ENCODE measurements at places on chromosomes 2 and 18. TPM values are rescaled to one million over a fixed set of nuclear protein-coding genes. Genes with fewer than 3 reads are reported as not detected.
A peak's percentile ranks its signal among the peaks of the same experiment; 100 is the strongest.

DNA sequence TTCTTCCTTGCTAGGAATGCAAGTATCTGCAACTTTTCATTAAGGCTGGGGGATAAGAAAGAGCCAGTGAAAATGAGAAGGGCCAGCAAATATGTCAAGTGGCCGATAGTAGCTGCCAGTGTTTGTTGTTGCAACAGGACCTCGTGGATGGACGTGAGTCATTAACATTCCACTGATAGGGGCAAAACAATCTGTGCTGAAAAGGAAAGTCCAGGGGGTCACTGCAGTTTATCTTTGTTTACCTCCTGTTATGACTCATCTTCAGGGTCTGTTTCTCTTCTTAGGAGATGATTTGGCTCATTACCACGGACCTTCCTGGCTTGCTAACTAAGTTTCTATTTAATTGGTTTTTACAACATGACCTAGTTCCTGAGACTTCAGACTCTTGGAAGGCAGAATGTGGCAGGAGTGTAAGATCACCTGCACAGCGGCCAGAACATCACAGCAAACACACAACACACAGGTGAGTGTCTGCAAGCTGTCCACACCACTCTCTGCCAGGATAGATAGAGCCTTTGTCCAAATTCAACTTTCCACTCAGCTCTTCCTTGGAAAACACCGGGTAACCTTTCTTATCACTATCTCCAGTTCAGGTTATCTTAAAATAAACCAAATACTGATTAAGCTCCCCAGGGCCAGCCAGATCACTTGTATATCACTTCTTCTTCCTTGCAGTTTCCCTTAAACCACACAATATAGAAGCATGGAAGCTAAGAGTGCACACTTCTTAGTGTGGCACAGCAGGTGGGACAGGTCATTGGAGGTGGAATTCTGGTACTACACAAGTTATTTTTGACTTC, 157.5 kb upstream of the LMAN1 start:
- H3K4me3 ChIP-seq, result no peak overlapping the region
- no peaks in the 10 kb centered on the region for H3K36me3 ChIP-seq
- peaks cover 6% of the 10 kb centered on the region for H3K27me3 ChIP-seq
- no peak overlapping the region for H3K27ac ChIP-seq

- no peak overlapping the region for H3K27ac ChIP-seq
- peaks cover 2% of the 10 kb centered on the region for H3K4me1 ChIP-seq
- H3K4me3 ChIP-seq, result no peak overlapping the region
These were observed 294.8 kb downstream of the ZEB2 start for GRCh38 chr2:144225076-144225475.

- peaks cover 14% of the 10 kb centered on the region for H3K4me1 ChIP-seq
- H3K27ac ChIP-seq, result no peak within 1 kb of the TSS
- H3K27me3 ChIP-seq, result peaks cover 49% of the 10 kb centered on the region
- peak; percentile 40 for DNase-seq
- no peaks in the 10 kb centered on the region for H3K36me3 ChIP-seq
- H3K4me3 ChIP-seq, result peak within 1 kb of the TSS; percentile 32
These were observed at the start of gene GREB1L for GRCh38 chr18:21242141-21242779. GREB1L (plus strand) TSS chr18:21242232; CDS start chr18:21383519, 141,287 bp downstream.

SERPINB5 gene
- total RNA-seq, result not detected

GRCh38 chr2:28716265-28716865, 35.3 kb upstream of the PPP1CB start:
- no peaks in the 10 kb centered on the region for H3K36me3 ChIP-seq
- peak; percentile 10 for DNase-seq
- peaks cover 28% of the 10 kb centered on the region for H3K4me1 ChIP-seq
- no peak overlapping the region for H3K4me3 ChIP-seq

DNA sequence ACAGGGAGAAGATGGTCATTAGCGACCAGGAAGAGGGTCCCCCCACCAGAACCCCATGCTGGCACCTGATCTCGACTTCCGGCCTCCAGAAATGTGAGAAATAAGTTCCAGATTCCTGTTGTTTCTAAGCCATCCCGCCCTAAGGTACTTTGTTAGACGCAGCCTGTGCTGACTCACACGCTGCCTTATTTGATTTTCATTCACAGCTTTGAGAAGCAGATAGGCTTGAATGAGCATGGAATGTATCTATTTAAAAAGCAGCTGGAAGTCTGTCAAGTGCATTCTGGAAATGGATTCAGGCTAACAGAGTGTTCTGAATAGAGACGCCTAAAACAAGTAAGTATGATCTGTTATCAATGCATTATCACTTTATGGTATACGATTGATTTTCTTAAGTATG, 8.3 kb upstream of the IL1R2 start:
- H3K36me3 ChIP-seq, result no peaks in the 10 kb centered on the region
- H3K27ac ChIP-seq, result no peak overlapping the region
- no peak for DNase-seq

GRCh38 chr2:73601780-73602179, 40.4 kb downstream of the NAT8 start:
- no peaks in the 10 kb centered on the region for H3K27me3 ChIP-seq
- H3K4me1 ChIP-seq, result peaks cover 6% of the 10 kb centered on the region
- peaks cover 20% of the 10 kb centered on the region for H3K36me3 ChIP-seq
- no peak for DNase-seq
- H3K27ac ChIP-seq, result no peak overlapping the region

ZNF514 gene
- total RNA-seq, result 9.7 TPM

Measured in activated naive CD4-positive, alpha-beta T cell treated with anti-CD3 and anti-CD28 coated beads for 36 hours (primary cell).